ENCODE measurements at places on chromosomes 3 and 15.

DNA sequence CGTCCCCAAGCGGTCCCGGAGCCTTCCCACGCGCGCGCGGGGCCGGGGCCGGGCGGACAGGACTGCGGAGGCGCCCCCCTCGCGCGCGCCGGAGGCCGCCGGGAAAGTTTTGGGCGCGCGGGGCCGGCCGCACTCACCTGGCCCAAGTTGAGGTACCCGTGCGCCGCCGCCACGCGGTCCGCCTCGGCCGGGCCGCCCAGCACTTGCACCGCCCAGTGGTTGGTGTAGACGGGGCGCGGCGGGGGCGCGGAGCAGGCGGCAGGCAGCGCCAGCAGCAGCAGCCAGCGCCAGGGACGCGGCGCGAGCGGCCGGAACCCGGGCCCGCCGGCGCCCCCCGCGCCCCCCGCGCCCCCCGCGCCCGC, 289 bp downstream of the PCSK6 start:
- peaks cover 2% of the 10 kb centered on the region for H3K27me3 ChIP-seq
- no peak for DNase-seq
- H3K4me1 ChIP-seq = no peaks in the 10 kb centered on the region
- no peaks in the 10 kb centered on the region for H3K36me3 ChIP-seq

DNA sequence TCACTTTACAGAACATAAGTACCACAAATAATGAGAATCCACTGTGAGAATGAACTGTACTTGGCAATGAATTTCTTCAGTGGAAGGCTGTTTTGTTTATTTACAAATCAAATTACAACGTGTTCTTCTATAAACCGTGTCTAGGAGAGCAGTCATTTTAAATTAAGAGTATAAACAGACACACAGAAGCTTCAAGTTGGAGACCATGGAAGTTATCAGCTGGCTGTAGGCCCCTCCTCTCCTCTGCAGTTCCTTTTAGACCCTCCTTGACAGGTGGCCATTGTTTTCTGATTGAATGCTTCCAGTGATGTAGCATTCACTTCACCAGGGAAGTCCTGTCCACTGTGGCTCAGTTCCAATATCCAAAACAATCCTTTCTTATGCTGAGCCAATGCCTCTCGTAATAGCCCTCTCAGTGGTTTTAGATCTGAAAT, 7.3 kb upstream of the MAPK6 start:
- H3K4me1 ChIP-seq = peaks cover 71% of the 10 kb centered on the region
- no peaks in the 10 kb centered on the region for H3K27me3 ChIP-seq
- no peak overlapping the region for H3K4me3 ChIP-seq
- H3K36me3 ChIP-seq = no peaks in the 10 kb centered on the region
- peak overlapping the region; percentile 67 for H3K27ac ChIP-seq

GRCh38 chr3:134473868-134474546, 11.8 kb downstream of the ANAPC13 start:
- H3K27me3 ChIP-seq = no peaks in the 10 kb centered on the region
- no peak overlapping the region for H3K4me3 ChIP-seq
- peaks cover 25% of the 10 kb centered on the region for H3K36me3 ChIP-seq
- DNase-seq = no peak
- no peaks in the 10 kb centered on the region for H3K4me1 ChIP-seq
- no peak overlapping the region for H3K27ac ChIP-seq

GRCh38 chr3:119885746-119886530, 104.0 kb downstream of the NR1I2 start:
- no peaks in the 10 kb centered on the region for H3K4me1 ChIP-seq
- no peak for DNase-seq
- H3K27me3 ChIP-seq = no peaks in the 10 kb centered on the region
- H3K27ac ChIP-seq = no peak overlapping the region

GRCh38 chr3:184718431-184718830, 6.6 kb upstream of the MAGEF1 start:
- no peak overlapping the region for H3K4me3 ChIP-seq
- no peaks in the 10 kb centered on the region for H3K36me3 ChIP-seq
- H3K4me1 ChIP-seq = no peaks in the 10 kb centered on the region

- no peaks in the 10 kb centered on the region for H3K4me1 ChIP-seq
- H3K4me3 ChIP-seq = peak overlapping the region; percentile 72
- no peaks in the 10 kb centered on the region for H3K36me3 ChIP-seq
- no peak overlapping the region for H3K27ac ChIP-seq
- DNase-seq = no peak
These were observed 1.1 kb downstream of the MITF start for GRCh38 chr3:69740103-69741021.

GRCh38 chr3:189572249-189572648, 58.9 kb upstream of the TP63 start:
- peak overlapping the region; percentile 71 for H3K27ac ChIP-seq
- no peaks in the 10 kb centered on the region for H3K36me3 ChIP-seq
- no peaks in the 10 kb centered on the region for H3K27me3 ChIP-seq
- H3K4me1 ChIP-seq = peaks cover 43% of the 10 kb centered on the region

GRCh38 chr3:27641271-27641800, 80.8 kb downstream of the EOMES start:
- H3K4me3 ChIP-seq = no peak overlapping the region
- H3K36me3 ChIP-seq = no peaks in the 10 kb centered on the region
- H3K27me3 ChIP-seq = no peaks in the 10 kb centered on the region
- no peaks in the 10 kb centered on the region for H3K4me1 ChIP-seq
- no peak overlapping the region for H3K27ac ChIP-seq
- no peak for DNase-seq

GRCh38 chr3:159458010-159458409, 530.6 kb upstream of the IL12A start:
- H3K4me1 ChIP-seq = no peaks in the 10 kb centered on the region
- no peaks in the 10 kb centered on the region for H3K36me3 ChIP-seq
- H3K27ac ChIP-seq = no peak overlapping the region
- no peak for DNase-seq
- no peaks in the 10 kb centered on the region for H3K27me3 ChIP-seq

DNA sequence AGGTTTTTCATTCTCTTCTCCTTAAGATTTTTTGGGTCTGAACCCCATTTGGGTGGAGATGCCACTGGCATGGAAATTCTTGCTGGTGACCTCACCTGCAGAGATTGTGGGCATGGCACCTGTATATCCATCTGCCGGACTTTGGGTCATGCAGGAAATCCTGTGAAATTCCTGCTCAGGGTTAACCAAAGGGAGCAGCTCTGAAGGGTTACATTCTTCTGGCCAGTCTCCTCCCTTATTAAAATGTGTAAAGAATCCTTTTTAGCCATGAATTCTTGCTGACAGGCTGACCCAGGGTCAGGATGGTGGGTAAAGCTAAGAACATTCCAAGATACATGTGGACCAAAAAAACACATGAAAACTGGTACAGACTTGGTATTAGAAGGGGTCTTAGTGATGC, 27.4 kb downstream of the ARHGEF26 start:
- no peaks in the 10 kb centered on the region for H3K36me3 ChIP-seq
- no peak for DNase-seq
- H3K27ac ChIP-seq = no peak overlapping the region
- H3K4me3 ChIP-seq = no peak overlapping the region
- no peaks in the 10 kb centered on the region for H3K4me1 ChIP-seq

DNA sequence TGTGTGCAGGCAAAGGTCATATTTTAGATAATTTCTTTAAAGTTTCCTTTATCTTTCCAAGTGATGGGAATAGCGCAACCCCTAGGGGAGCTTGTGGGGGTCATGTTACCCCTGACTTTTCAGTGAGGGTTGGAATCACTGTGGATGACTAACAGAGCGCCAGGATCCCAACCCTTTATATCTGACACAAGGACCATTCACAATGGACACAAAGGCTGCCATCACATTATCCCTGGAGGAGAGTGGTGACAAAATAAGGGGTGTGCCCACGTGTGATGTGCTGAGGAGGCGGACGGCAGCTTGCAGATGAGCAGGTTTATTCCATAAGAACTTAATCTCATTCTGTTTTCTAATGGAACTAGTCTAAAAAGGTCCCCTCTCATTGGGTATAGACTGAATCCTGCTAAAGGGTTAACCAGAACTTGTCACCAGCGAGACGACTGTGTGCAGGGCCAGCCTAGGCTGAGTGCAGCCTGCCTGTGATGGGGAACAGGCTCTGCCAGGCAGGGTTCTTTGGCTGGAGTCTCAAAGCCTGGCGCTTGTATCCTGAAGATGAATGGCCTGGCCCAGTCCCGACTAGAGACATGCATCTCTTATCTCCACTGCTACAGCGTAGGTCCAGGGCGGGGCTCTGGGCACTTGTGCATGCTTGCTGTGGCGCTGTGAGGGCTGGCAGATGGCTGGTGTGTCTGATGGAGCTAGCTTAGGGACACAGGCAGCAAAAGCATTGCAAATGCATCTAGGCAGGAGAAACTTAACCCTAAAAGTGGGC, 50.2 kb downstream of the CHDH start:
- no peaks in the 10 kb centered on the region for H3K4me1 ChIP-seq
- H3K4me3 ChIP-seq = no peak overlapping the region
- H3K27ac ChIP-seq = no peak overlapping the region
- H3K27me3 ChIP-seq = no peaks in the 10 kb centered on the region

GRCh38 chr15:52805351-52806283, 15.5 kb upstream of the ONECUT1 start:
- H3K4me1 ChIP-seq = no peaks in the 10 kb centered on the region
- DNase-seq = no peak
- no peak overlapping the region for H3K4me3 ChIP-seq
- peaks cover 33% of the 10 kb centered on the region for H3K27me3 ChIP-seq
- no peak overlapping the region for H3K27ac ChIP-seq

- H3K27ac ChIP-seq = no peak overlapping the region
- H3K27me3 ChIP-seq = no peaks in the 10 kb centered on the region
- DNase-seq = no peak
These were observed 106.6 kb upstream of the SLC6A6 start for GRCh38 chr3:14295801-14296200.

DNA sequence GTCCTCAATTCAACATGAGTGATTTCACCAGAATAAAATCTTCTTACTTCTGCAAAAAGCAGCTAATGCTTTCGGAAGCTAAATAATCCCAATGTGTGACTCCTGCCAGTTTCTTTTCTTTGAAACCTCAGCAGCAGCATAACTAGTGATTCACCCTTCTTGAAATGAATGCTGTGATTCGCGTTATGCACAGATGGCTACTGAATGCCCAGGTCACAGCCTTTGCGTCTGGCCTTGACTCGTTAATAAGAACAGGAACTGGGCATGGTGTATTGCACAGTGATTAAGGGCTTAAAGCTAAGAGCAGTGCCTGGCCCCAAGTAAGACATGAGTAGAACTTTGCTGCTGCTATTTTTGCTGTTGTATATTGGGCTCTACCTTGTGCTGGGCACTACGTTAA, 19.0 kb downstream of the CGNL1 start:
- no peaks in the 10 kb centered on the region for H3K27me3 ChIP-seq
- no peak overlapping the region for H3K27ac ChIP-seq
- no peak overlapping the region for H3K4me3 ChIP-seq

- H3K36me3 ChIP-seq = no peaks in the 10 kb centered on the region
- no peak overlapping the region for H3K4me3 ChIP-seq
- no peaks in the 10 kb centered on the region for H3K27me3 ChIP-seq
- no peaks in the 10 kb centered on the region for H3K4me1 ChIP-seq
- DNase-seq = no peak
These were observed 10.3 kb downstream of the PDZRN3 start for GRCh38 chr3:73614419-73614818.

- no peak overlapping the region for H3K27ac ChIP-seq
- H3K4me1 ChIP-seq = no peaks in the 10 kb centered on the region
- no peaks in the 10 kb centered on the region for H3K36me3 ChIP-seq
- DNase-seq = peak; percentile 19
- no peak overlapping the region for H3K4me3 ChIP-seq
These were observed 279.3 kb upstream of the CTNNB1 start for GRCh38 chr3:40920041-40920440.

DNA sequence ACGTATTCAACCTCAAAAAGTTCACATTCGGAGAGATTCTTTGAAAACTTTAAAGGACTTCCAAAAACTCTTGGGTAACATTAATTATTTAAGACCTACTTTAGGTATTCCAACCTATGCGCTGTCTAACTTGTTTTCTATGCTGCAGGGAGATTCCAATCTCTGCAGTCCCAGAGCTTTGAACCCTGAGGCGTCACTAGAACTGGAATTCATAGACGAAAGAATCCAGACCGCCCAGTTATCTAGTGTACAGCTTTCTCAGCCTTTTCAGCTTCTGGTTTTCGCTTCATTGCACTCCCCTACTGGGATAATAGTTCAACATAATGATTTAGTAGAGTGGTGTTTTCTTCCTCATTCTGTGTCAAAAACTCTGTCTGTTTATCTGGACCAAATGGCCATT, 711.3 kb downstream of the ROBO1 start:
- H3K27ac ChIP-seq = no peak overlapping the region
- H3K4me1 ChIP-seq = no peaks in the 10 kb centered on the region
- DNase-seq = no peak
- H3K27me3 ChIP-seq = no peaks in the 10 kb centered on the region
- no peak overlapping the region for H3K4me3 ChIP-seq
- H3K36me3 ChIP-seq = no peaks in the 10 kb centered on the region

DNA sequence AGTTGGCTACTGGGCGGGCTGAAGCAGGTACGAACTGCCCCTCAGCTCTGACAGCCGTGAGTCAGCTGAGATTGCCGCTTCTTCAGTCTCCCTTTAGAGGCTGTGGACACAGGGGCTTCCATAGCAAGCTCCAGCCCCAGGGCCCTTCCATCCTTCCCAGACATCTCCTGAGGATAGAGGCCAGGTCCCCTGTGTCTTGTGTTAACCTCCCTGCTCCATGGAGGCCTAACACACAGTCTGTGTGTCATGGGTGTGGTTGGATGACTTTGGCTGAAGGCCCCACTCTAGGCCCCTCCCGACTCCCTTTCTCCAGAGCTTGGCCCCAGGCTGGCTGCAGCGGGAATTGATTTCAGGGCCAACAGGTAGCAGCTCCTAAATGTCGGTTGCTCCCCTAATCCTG, 116.1 kb upstream of the TLE3 start:
- peaks cover 5% of the 10 kb centered on the region for H3K4me1 ChIP-seq
- DNase-seq = no peak
- H3K4me3 ChIP-seq = no peak overlapping the region
- H3K27ac ChIP-seq = no peak overlapping the region
- no peaks in the 10 kb centered on the region for H3K36me3 ChIP-seq

DNA sequence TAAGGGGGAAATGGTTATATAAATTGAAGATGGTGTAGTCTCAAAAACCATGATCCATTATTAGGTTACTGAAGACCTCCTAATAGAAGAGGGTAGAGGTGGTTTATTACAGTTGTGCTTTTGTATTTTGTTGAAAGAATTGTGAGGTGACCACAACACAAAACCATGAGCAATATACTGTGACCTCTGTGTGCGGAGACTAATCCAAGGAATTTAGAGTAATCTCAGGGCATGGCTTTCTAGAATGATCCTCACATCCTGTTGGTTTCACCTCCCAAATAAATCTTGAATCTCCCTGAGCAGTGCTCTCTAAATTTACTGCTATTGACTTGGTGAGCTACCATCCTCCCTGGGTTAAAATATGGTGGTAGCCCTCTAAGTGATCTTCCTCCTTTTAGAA, 52.3 kb downstream of the PTPRG start:
- H3K4me1 ChIP-seq = no peaks in the 10 kb centered on the region
- no peak overlapping the region for H3K4me3 ChIP-seq
- H3K36me3 ChIP-seq = no peaks in the 10 kb centered on the region

- no peaks in the 10 kb centered on the region for H3K36me3 ChIP-seq
- H3K27me3 ChIP-seq = no peaks in the 10 kb centered on the region
- no peaks in the 10 kb centered on the region for H3K4me1 ChIP-seq
- no peak overlapping the region for H3K27ac ChIP-seq
- H3K4me3 ChIP-seq = no peak overlapping the region
These were observed 156.5 kb downstream of the PDCD6IP start for GRCh38 chr3:33954956-33955355.

Data from GM12878 (cell line).